ENCODE measurements at places on chromosomes 11 and 22.

- DNase-seq: no peak
These were observed 8.7 kb downstream of the SNRPD3 start for GRCh38 chr22:24564376-24565058.

GRCh38 chr11:131253142-131253655 lies 117.2 kb upstream of the NTM start:
- no peak for DNase-seq

- no peak for DNase-seq
These were observed 591.8 kb upstream of the KIRREL3 start for GRCh38 chr11:127592371-127592770.

GRCh38 chr11:92967867-92968266 lies 1.6 kb upstream of the MTNR1B start:
- no peak for DNase-seq

- no peak for DNase-seq
These were observed 789.4 kb downstream of the OPCML start for GRCh38 chr11:132742929-132743328.

DNA sequence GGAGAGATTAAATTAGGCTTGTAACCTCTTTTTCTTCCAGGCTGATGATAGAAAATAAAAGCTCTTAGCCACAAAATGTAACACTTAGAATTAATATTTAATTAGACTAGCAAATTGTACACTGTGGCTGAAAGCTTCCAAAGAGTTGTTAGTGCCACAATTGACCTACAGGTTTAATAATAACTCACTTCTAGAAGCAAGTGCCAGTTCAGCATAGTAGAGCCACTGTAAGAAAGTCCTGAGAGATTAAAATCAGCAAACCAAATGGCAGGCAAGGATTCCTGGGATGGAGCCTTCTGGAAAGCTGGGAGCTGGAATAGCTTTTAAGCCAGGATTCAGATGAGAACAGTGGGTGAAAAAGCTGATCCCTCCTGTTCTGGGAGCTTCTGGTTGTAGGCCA lies 131.0 kb downstream of the ELP4 start:
- DNase-seq: peak; percentile 9

GRCh38 chr11:125942771-125943428 lies 2.9 kb upstream of the VSIG10L2 start:
- no peak for DNase-seq

DNA sequence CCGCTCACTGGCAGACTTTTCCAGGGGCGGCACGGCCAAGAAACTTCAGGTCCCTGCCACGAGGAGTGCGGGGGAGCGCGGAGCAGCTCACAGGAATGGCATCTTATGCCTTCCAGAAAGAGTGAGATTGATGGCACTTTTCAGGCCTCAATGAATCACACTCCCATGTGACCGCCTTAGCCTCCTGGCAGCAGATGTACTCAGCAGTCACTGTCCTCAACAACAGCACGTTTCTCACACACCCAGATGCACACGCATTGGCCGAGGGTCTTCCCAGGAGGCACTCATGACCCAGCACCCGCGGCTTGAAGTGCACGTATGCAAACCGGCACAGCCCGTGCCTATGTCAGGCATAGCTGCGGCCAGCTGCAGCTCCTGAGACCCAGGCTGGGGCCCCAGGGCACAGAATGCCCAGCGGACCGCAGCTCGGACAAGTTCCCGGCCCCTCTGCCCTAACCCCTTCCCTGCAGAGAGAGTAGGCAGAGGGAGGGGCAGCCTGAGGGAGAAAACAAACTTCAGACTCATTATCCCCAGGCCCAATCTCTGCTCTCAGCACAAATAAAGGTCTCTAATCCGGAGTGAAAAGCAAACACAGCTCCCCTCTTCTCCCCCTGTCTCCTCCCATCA lies 48.3 kb downstream of the RPUSD4 start:
- DNase-seq: no peak

- no peak for DNase-seq
These were observed 35.9 kb downstream of the MORC2 start for GRCh38 chr22:30932661-30933060.

- no peak for DNase-seq
These were observed 24.7 kb downstream of the PAMR1 start for GRCh38 chr11:35500744-35501143.

GRCh38 chr11:2853997-2854560 lies 31.5 kb downstream of the CDKN1C start:
- no peak for DNase-seq

GRCh38 chr22:38974826-38975175 lies 7.3 kb upstream of the APOBEC3B start:
- DNase-seq: no peak

- DNase-seq: no peak
These were observed 32.2 kb downstream of the CYTH4 start for GRCh38 chr22:37314315-37315074.

GRCh38 chr11:133560472-133560855 lies 28.2 kb upstream of the OPCML start:
- DNase-seq: no peak
